ENCODE measurements at places on chromosomes 7 and 10.

DNA sequence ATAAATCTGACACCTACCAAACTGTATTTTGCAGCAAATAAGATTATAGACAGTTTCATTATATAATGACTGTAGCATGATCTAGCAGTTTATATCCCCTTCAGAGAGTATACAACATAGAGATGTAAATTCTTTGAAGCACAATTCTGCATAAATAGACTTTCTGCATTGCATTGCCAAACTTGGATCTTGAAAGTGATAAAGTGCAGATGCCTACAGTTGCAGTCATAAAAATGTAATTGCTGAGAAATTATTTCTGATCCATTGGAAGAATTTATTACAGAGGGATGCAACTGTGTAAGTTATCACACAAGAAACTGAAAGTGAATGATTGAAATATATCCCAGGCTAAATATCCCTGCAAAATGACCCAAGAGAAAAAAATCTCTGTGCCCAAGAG is 65.1 kb downstream of the CTNNA3 start:
- DNase-seq, result no peak

DNA sequence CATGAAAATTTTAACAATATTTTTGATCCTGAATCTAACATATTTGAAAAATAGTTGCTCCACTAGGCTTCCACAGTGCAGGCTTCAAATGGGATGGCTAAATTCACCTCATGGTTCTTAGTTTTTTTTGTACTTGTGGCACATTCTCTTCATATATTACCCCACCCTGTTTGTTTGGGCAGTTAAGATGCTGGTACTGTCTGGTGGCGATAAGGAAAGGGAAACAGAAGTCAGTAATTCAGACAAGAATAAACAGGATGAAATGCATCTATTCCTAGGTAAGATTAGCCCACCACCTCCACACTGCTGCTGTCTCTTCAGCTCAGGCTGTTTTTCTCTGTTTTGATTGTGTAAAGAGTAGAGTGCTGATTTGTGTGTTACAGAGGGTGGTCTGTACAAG is 44.2 kb downstream of the GLRX3 start:
- no peak for DNase-seq

GRCh38 chr10:126519185-126519584 is 130.9 kb upstream of the ADAM12 start:
- DNase-seq, result no peak

GRCh38 chr10:109922976-109923921 is at the start of gene XPNPEP1:
Gene XPNPEP1, minus strand, starts transcription at chr10:109923511. Its CDS starts 78 bp downstream, at chr10:109923433.
- DNase-seq, result peak; percentile 75

- no peak for DNase-seq
Observed at GRCh38 chr7:6395898-6396595, 51.7 kb downstream of the DAGLB start.

- DNase-seq, result peak; percentile 53
Observed at GRCh38 chr10:33330543-33331378, 3.7 kb downstream of the NRP1 start.

DNA sequence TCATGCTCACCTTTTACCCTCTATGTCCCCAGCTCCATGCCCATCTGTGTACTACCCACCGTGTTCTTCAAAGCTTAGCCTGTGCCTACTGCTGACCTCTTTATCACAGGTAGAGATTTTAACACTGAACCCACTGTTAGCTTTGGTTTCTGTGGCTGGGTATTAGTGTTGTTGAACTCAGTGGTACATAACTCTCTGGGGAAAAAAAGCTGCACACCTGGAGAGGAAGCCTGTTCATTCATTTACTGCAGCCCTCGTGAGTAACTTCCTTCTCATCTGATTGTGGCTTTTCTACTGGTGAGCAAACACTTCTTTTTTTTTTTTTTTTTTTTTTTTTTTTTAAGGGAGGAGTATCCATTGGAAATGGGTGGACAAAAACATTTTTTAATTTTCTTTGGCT is 326.3 kb downstream of the CCSER2 start:
- no peak for DNase-seq

- peak; percentile 9 for DNase-seq
Observed at GRCh38 chr10:60099998-60100747, 193.8 kb upstream of the CCDC6 start.

DNA sequence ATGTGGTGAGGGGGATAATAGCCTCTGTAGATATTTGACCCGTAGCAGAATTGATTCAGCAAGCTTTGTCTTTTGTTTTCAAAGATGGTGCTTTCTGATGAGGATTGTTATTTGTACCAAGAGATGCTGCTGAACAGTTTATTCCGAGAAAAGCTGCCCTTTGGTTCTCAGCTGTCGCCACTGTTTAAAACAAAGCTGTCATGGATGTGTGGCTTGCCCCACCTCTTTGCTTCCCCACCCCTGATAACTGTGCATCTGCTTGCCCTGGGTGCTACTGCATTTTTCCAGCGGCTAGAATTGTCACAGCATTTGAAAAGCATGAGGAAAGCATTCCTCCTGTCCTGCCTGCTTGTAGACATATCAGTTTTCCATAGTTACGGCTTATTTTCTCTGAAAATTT is 226.9 kb upstream of the CSTF2T start:
- no peak for DNase-seq

DNA sequence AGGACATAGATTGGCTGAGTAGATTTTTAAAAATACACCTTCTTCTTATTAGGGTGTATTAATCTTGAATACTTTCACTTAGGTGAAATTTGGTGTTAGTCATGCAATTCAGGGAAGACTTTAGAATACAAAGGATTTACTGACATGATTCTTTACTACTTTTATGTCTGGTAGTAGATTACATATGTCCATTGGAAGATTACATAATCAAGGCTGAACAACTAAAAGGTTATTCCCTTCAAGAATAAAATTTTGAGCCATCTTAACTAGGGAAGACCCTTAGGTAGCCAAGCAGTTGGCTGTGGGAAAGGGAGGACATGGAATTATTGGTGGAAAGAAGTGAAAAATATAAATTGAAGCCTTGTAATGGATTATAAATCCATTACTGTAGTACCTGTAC is 165.0 kb downstream of the ITGB1 start:
- no peak for DNase-seq

DNA sequence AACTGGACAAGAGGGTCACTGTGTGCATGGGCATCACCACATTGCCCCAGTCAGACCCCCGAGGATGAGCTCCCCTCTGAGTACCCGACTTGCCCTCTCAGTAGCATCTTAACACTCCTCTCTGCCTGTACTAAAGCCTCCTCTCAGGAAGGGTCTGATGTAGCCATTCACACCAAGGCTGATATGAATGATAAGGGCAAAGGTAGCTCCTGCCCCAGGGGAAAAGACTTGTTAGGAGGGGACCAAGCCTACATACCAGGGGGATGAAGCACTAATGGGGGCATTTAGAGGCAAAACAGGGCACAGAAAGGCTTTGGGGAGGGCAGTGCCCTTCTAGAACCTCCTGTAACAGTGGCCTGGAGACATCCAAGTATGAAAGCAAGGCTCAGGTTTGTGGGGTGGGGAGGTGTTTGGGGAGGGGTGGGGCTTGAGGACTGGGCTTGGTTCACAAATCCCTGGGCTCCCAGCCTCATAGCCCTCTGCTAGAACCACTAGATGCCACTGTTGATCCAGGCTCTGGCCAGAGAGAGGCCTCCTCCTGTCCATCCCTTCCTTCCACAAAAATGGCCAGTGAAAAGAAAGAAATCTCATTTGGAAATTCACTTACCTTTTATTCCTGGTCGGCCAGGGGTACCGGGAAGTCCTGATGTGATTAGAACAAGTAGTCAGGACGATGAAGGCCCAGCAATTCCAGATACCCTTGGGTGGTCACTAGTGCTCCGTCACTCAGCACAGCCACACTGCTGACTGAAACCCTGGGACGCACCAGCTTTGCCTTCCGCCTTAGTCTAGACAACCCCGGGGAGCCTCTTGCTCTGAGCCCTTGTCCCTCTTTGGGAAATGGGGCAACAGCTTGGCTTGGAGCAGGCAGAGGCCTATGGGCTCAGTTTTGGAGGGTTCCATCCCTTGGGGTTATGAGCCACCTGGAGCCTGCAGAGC is 40.3 kb downstream of the COL17A1 start:
- DNase-seq, result no peak

DNA sequence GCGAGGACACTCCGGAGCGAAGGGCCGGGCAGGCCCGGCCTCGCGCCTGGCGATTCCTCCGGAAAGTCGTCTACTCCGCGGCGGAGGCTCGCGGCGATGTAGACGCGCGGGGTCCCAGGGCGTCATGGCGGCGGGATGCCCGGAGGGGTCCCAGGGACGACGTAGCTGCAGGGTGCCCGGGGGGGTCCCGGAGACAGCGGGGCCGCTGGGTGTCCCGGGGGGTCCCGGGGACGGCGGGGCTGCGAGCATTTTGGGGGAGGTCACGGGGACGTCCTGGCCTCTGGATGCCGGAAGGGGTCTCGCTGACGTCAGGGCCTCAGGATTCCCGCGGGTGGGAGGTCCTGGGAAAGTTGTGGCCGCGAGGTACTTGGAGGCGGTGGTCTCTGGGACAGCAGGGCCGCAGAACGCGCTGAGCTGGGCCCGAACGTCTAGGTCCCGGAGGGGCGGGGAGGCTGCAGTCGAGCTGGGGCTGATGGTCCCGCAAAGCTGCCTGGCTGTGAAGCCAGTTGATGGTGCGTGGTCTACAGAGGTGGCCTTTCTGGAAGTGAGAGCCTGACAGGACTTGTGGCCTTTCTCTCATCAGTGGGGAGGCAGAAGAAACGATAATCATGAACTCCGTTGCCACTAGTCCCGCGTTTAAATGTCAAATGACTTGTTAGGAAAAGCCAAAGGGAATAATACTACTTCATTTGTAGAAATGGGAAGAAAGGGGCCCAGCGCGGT is 637 bp downstream of the HSPA14 start:
- peak; percentile 24 for DNase-seq

DNA sequence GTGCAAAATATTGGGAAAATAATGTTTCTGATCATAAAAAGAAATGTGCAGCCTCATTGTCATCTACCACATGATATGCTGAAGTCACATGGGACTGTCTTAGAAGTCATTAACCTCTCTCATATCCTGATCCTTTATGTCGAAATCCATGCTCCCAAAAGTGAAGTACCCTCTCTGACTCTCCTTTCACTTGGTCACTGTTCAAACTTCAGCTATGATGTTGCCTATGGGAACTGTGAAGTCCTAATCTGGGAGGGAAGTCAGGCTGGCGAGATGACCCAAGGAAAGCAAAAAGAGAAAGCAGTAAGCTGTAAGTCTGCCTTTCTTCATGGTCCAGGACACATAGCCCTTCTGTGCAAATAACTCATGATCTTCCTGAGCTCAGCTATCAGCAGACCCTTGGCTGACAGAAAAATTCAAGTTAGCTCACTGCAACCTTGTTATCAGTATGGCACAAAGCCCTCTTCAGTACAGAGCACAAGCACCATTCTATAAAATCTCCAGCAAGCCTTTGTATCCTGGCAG is 29.5 kb downstream of the WASL start:
- DNase-seq, result no peak

GRCh38 chr7:80644054-80644453 is 5.6 kb downstream of the CD36 start:
- DNase-seq, result no peak

DNA sequence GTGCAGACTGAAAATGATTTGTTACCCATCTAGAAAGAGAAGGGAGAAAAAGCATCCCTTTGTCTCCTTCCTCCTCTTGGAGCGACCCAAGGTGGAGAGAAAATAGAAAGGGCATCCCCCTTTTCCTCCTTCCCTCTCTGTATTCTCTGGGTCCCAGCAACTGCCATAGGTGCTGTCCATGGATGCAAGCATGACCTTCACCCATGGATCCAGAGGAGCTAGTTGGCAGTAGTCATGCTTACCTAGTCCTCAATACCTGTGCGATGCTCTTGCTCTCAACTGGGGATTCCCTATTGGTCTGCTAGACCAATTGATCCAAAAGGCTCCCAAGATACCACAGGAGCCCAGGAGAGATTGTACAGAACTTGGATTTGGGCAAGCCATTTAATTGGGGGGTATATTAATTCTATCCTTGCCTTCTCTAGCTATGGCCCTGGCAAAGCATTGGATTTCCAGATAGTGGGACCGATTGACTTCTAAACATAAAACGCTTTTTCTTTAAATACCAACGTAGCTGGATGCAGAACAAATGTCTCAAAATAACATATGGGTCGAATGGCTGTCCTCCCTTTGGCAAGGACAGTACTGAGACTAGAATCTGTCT is 547.8 kb upstream of the IGFBP3 start:
- DNase-seq, result no peak

GRCh38 chr7:8151161-8151725 is 110.7 kb downstream of the ICA1 start:
- no peak for DNase-seq

- no peak for DNase-seq
Observed at GRCh38 chr10:29522061-29522855, 112.5 kb downstream of the SVIL start.

GRCh38 chr10:80259405-80259871 is 30.0 kb downstream of the MAT1A start:
- no peak for DNase-seq

- DNase-seq, result no peak
Observed at GRCh38 chr7:31986878-31987518, 83.2 kb downstream of the PDE1C start.

GRCh38 chr7:25124465-25125136 is 459 bp downstream of the CYCS start:
- DNase-seq, result no peak

DNA sequence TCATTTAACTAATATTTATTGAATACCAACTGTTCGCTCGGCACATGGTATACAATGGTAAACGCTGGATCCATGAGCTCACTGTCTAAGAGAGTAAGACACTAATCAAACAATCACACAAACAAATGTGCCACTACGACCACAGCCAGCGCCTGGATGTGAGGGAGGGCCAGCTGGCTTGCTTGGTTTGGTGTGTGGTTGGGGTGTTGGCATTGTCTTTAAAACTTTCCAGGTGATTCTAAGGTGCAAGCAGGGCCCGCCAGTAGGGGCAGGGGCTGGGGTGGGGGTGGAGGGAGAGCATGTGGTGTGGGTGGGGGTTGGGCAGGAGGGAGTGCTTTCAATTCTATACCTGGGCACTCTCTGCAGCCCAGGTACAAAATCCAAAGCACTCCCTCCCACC is 31.6 kb downstream of the ADRA2A start:
- DNase-seq, result no peak

GRCh38 chr10:88689366-88689765 is 16.7 kb upstream of the LIPK start:
- DNase-seq, result no peak

DNA sequence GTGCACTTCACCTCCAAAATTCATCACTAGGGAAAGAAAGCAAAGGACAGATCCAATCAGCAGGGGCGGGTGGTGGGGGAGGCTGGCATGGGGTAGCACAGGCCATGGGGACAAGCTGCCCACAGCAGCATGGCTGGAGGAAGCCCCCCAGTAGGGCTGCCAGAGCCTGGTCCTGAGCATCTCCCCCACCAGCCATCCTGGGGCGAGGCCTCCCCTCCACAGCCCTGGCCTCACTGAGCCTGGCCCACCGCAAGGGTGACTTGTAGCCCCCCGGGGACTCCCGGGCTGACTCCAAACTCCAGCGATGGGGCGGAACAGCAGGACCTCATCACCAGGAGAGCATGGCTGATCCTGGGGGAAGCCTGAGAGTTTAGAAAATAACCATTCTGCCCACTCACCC is 92.4 kb upstream of the TCERG1L start:
- DNase-seq, result no peak

GRCh38 chr10:129761197-129761972 is 202.7 kb downstream of the EBF3 start:
- no peak for DNase-seq

Measured in central memory CD4-positive, alpha-beta T cell (primary cell).